ENCODE measurements at places on chromosomes 16 and 17.
A peak's percentile ranks its signal among the peaks of the same experiment; 100 is the strongest.

- no peak for DNase-seq
Observed at GRCh38 chr17:17900615-17901520, 64.1 kb upstream of the SREBF1 start.

DNA sequence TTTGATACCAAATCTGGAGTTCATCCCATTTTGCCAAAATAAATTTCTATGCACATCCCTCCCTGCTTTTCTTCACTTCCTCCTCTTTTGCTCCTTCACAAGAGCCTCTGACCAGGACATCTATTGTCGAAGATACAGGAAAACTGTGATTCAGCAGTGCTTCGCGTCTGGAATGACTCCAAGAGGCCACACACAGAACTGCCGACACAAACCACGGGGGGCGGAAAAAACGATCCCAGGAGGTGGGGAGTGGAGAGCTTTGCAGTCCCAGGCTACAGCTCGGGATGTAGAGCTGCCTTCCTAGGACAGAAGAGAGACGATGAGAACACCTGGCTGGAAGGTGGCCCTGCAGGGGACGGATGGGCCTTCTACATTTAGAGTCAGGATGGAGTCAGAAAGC lies 102.8 kb downstream of the XYLT1 start:
- DNase-seq: no peak

GRCh38 chr17:22266231-22266630 lies 573.9 kb downstream of the KCNJ18 start:
- DNase-seq: no peak

DNA sequence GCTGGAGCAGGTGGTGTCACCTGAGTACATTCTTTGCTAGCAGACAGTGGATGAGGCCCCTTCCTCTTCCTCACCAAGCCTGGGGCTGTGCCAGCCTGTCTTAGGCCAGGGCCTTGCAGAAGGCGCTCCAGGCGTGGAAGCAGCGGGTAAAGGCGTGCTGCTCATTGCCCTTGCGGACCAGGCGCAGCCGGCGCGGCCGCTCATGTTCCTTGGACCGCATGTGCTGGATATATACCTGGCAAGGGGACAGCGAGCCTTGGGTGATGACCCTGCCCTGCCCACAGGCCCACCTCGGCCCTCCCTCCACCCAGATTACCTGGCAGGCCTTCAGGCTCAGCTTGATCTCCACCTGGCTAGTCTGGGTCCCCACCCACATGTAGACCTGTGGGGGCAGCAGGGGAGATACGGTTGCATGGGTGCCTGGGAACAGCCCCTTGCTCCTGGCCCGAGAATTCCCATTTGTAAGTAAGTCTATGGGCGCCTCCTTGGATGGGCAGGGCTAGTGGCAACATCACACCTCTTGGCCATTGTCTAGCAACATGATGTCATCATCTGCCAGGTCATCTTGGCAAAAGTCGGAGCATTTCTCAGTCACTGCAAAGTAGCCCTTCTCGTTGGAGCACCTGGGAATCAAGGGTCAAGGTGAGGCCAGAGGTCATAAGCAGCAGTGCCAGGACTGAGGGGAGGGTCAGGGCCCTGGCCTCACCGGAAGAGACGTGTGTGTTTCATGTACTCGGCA lies 13.3 kb downstream of the FLII start:
- no peak for DNase-seq

GRCh38 chr16:27240948-27241531 lies 27.5 kb downstream of the NSMCE1 start:
- no peak for DNase-seq

DNA sequence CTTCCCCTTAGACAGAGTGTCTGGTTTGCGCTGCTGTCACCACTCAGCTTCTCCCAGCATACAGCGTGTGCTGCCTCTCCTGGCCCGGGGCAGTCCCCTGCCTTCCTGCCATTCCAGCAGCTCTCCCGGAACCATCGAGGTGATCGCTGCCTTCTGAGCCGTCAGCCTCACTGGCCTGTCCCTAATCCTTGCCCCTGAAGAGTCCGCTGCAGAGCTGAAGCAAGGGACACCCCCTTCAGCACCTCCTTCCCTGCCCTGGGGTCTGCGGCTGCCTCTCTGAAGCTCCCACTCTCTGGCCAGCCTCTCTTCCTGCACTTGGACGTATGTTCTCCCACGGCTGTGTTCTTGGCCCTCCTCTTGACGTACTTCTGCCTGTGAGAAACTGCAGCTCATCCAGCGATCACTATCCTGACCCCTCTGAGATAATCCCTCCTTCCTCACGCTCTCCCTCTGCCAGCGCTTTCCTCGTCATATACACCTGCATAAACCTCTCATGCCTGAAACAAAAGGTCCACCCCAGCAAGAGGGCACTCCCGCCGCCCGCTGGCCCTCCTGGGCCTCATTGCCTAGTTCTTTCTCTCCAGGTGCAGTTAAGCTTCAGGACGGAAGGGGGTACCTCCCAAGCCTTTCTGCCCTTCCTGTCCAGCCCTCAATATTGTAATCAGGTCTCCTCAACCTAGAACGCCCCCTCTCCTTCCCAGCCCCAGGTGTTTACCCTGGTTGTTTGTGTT lies 220.6 kb upstream of the CHMP6 start:
- no peak for DNase-seq

DNA sequence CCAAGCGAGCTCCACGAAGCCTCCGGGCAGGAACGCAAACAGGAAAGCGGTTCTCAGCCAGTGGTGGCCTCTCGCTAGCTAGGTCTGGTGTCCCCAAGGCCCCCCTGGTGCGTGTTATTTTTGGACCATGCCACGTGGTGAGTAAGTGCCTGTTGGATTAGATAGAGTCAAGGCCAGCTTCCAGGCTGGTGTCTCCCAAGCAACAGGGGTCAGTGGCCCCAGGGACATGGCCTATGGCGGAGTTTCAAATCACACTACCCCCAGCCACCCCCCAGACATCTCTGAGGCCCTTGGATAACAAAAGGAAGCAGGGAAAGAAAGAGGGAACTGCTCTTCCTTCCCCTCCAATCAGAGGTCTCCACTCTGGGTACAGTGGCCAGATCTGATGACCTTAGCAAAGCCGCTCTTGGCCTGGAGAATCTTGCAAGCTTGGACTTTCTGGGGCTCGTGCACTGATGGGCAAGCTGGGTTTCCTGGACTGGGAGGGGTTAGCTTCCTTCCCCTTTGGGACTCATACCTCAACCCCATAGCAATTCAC lies 58.2 kb downstream of the MAF start:
- no peak for DNase-seq

GRCh38 chr17:77425791-77426641 lies 285.2 kb downstream of the SEC14L1 start:
- no peak for DNase-seq

DNA sequence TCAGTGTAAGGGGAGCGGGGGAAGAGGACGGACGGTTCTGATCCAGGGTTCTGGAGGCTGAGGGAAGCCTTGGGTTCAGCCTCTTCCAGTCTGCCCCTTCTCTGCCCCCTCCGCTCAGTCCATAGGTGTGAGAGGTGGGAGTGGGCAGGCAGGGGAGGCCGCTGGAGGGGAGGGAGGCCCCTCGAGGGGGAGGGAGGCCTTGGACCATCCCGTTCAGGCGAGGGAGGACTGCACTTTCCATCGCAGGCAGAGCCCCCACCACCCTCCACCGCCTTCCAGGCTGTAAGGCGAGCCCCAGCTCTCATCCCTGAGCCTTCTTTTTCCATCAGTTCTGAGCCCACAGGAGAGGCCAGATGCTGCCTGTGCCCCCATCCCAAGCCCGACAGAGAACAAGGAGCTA lies 4.2 kb upstream of the AXIN1 start:
- no peak for DNase-seq

GRCh38 chr16:12214509-12214908 lies 238.0 kb downstream of the SNX29 start:
- DNase-seq: no peak

DNA sequence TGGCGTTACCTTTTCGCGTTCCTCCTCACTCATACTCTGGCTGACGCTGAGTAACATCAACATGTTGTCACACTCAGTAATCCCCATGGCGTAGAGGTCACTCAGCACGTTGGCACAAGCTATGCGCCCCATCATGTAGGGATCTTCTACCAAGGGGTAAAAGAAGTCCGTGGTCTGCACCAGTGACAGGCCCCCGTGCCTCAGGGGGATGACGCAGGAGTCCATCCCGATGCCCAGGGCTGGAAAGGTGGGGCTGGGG lies 596 bp downstream of the SEPHS2 start:
- no peak for DNase-seq

DNA sequence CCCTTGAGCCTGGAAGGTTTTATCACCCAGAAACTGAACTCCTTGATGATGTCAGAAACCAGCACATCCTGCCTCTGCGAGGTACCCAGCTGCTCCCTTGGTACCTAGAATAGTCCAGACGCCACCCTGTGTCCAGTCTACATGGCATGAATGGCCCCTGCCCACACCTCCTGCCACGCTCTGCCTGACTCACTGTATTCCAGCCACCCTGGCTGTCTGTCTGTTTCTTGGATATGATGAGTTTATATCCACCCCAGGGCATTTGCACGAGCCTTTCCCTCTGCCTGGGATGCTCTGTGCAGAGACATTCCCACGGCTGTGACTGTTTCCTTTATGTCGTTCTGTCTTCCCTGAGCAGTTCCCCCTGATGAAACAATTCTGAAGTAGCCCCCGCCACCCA lies 68.7 kb downstream of the CRISPLD2 start:
- DNase-seq: no peak

GRCh38 chr17:50603340-50603739 lies 31.3 kb upstream of the ABCC3 start:
- DNase-seq: peak; percentile 73

- DNase-seq: no peak
Observed at GRCh38 chr16:16005721-16006120, 56.3 kb downstream of the ABCC1 start.

DNA sequence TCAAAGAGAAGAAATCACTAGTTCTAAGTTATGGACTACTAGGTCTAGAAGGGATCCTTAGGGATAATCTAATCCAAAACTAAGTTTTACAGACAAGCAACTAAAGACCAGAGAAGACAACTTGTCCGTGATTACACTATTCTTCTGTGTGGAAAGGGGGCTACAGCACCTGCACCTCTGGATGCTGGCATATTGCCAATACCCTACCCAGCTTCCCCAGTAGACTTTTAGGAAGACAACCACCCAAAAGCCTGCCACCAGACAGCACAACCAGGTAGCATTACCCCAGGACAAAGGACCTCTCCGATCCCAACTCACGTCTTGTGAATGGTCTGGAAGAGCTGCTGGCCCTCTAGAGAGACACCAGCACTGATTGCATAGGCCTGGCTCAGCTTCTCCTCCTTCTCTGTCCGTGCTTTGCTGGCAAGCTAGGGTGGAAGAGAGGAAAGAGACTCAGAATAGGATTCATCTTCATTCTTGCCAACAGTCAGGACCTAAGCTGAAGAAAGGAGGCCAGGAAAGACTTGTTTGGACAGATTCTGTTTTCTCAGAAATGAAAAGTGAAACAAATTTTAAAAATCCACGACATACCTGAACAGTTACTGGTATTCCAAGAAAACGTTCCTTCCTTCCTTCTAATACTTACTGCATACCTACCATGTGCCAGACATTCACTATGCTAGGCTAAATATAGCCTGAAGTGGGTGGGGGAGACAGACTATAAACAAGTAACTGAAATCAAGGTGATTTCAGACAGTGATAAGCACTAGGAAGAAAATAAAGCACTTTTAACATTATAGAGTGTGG lies 25.3 kb upstream of the TMEM101 start:
- no peak for DNase-seq

DNA sequence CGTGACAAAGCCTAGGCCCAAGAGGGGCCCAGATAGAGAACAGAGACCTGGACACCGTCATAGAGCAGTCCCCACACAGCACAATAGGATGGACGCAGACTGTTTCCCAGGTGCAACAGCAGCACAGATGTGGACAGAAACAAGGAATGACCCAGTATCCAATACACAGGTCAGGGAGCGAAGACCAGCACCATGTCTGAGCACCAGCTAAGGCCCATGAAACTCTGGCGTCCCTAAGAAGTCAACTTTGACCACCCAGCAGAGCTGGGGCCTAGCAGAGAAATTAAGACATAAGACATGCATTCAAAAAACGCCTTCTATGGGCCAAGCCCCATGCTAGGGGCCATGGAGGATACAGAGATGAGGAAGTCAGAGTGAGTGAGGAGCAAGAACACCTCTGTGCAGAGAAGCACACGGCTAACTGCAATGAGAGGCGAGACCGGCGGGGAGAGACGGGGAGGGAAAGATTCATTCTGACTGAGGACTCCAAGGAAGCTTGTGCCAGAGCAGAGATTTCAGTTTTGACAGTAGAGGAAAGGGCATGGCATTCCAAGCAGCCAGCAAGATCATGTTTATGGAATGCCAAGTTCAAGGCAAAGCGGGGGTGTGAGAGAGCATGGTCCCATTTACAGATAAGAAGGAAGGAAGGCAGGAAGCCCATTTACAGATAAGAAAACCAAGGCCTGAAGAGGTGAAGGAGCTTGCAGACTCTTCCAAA lies 50.8 kb downstream of the PITPNM3 start:
- DNase-seq: no peak

- no peak for DNase-seq
Observed at GRCh38 chr17:55731586-55732250, 9.1 kb upstream of the TMEM100 start.

GRCh38 chr16:70151941-70152509 lies 21.6 kb upstream of the CLEC18C start:
- no peak for DNase-seq

DNA sequence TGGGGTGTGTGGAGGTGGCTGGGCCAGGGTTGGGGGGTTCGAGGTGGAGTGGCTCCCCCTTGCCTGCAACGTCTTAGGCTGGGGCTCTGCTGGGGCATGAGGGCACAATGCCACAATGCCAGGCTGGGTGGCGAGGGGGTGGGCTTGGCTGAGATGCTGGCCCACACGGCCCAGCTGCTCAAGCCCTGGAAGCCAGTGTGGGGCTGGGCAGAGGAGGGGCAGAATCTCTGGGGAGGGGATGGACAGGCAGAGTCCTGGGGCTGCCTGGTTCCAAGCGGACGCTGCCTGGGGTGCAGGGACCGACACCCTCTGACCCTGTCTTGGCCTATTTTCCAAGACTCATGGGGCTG lies 37.5 kb upstream of the SSTR5 start:
- DNase-seq: no peak

DNA sequence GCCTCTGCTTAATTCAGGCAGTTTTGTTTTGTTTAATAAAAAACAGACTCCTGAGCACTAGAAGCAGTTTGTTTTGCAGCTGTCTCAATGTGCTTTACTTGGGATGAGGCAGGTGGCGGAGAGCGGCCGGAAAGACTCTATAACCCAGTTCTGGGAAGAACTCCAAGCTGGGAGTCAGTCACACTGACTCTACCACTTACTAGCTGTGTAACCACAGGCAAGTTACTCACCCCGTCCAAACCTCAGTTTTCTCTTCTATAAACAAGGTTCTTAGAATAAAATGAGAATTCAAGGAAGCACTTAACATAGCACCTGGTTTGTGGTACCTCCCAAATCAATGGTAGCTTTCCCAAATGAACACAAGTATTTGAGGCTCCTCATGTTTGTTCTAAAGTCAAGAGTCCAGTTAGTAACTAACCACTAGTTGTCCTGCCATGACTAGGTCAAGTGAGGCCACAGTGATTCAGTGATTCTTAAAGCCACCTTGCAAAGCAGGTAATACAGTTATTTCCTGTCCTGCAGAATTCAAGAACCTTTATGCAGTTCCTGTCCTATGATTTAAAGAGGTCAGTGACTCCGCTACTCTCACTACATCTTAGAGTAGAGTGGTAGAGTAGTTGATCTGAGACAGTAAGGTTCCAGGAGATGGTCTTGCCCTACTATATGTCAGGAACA lies 2.7 kb downstream of the TXNDC17 start:
- no peak for DNase-seq

- no peak for DNase-seq
Observed at GRCh38 chr17:77424585-77425344, 284.0 kb downstream of the SEC14L1 start.
